ENCODE measurements at places on chromosomes 3 and 15.

GRCh38 chr3:141863491-141863890 is 13.0 kb upstream of the ATP1B3 start:
- DNase-seq = no peak

DNA sequence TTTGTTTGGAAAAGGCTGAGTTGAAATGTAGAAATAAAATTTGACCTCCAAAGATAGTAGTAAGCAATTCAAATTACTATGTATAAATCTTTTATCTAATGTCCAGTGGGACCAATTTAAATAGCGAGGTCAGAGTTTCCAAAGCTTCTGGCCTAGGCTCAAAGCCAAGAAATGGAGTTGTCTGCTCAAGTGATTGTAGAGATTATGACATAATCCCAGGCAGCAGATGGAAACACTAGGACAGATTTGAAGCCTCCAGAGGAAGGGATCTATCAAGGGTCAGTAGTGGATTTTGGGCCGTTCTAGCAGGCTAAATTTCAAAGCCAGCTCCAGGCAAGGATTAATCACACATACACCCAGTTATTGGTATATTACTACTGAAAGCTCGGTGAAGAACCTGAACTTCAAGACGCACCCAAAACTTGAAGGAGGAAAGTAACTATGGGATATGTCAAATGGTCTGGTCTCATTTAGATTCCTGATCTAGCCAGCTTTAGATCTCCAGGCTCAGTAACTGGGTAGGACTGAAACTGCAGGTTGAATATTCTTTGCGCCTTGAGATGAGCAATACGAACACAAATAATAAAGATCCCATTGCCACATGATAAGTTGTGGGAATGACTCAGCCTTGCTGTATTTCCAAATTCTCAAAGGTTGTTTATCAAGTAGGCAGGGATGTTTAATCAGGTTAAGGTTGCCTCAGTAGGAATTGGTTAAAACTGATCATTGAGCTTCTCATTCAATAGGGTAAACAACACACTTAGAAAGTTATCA is 30.9 kb upstream of the ARRDC4 start:
- DNase-seq = no peak

- DNase-seq = no peak
Measured at GRCh38 chr15:44087578-44088465, 107.2 kb downstream of the FRMD5 start.

DNA sequence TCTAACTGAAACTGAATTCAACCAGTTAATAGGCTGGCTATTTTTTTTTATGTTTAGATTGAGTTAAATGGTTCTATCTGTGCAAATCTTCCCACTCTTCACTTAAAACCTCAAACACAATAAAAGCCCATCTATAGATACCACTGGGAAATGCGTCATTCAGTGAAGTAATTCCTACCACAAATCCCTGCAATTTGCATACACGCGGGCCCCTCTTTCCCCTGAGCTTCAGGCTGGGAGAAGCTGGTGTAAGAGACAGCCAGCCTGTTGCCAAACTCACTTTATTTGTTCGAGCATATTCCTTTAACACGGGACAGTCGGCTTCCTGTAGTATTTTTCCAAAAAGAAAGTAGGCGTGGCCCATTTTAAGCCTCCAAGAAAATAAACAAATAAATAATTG is 26.0 kb upstream of the MCTP2 start:
- no peak for DNase-seq

DNA sequence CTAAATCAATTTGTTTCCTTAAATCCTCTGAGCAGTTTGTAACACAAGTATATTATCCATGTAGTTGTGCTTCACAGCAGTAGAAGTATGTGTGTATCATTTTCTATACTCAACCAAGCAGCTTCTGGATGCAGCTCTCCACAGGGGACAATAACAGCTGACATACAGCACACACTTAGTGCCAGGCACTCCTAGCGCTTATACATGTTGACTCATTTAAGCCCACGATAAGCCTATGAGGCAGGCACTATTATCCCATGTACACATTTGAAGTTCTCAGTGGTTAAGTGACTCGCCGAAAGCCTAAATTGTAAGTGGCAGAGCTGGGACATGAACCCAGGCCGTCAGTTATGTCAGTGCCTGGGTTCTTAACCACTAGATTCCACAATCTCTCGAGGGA is 20.3 kb upstream of the LPP start:
- no peak for DNase-seq

DNA sequence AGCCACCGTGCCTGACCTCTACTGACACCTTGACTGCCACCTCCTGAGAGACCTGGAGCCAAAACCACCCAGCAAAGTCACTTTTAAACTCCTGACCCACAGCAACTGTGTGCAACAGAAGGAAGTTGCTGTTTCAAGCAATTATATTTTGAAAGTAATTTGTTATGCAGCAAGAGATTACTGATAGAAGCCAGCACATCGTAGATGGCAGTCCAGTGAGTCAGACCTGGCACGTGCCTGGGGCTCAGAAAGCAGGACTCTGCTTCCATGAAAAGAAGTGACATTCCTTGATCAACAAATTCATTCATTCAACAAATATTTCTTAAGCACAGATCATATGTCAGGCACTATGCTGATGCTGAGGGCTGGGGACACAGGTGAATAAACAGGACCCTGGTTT is 5.7 kb upstream of the CSPG4 start:
- no peak for DNase-seq

DNA sequence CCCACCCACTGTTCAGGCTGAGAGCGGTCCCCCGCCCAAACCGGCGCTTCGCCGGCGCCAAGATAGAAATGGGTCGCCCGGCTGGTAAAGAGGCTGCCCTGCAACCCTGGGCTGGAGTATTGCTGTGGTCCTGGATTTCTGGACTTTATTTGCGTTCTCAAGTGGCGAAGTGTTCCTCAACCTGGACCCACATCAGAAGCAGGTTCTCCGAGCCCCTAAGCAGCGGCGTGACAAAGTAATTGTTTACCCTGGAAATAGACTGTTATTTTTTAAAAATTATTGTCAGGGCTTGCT is 481 bp upstream of the DYNC1LI1 start:
- no peak for DNase-seq

- DNase-seq = no peak
Measured at GRCh38 chr3:58474348-58474911, 17.5 kb upstream of the KCTD6 start.

- DNase-seq = no peak
Measured at GRCh38 chr3:632571-633170, 436.1 kb downstream of the CHL1 start.

GRCh38 chr3:124172816-124173215 is 180.9 kb upstream of the ROPN1 start:
- DNase-seq = no peak

- DNase-seq = peak; percentile 36
Measured at GRCh38 chr15:76335307-76336253, 993 bp upstream of the ISL2 start.

DNA sequence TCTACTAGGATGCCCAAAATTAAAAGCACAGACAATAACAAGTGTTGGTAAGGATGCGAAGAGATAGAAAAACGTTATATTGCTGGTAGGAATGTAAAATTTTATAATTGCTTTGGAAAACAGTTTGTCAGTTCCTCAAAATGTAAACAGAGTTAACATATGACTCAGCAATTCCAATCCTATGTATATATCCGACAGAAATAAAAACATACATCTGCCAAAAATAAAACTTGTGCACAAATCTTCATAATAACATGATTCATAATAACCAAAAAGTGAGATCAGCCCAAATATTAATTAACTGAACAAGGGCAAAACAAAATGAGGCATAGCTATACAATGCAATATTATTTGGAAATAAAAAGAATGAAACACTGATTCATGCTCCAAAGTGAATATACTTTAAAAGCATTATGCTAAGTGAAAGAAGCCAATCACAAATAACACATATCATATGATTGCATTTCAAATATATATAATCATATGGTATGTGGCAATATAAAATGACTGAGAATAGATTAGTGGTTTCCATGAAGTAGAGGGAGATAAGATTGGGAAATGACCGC is 609.3 kb downstream of the IGSF11 start:
- DNase-seq = no peak

DNA sequence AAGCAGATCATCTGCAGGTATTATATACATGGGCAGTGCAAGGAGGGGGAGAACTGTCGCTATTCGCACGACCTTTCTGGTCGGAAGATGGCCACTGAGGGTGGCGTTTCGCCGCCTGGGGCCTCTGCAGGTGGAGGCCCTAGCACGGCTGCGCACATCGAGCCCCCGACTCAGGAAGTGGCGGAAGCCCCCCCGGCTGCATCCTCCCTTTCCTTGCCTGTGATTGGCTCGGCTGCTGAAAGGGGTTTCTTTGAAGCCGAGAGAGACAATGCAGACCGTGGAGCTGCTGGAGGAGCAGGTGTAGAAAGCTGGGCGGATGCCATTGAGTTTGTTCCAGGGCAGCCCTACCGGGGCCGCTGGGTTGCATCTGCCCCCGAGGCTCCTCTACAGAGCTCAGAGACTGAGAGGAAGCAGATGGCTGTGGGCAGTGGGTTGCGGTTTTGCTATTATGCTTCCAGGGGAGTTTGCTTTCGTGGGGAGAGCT is 639 bp downstream of the MKRN3 start:
- no peak for DNase-seq
